KG1 (cell line): ENCODE measurements at places on chromosomes 1 and 21.

GRCh38 chr1:230549625-230550024 lies 92.7 kb upstream of the COG2 start:
- DNase-seq, result no peak

GRCh38 chr1:111990026-111990877 lies 784 bp upstream of the KCND3 start:
- DNase-seq, result no peak

DNA sequence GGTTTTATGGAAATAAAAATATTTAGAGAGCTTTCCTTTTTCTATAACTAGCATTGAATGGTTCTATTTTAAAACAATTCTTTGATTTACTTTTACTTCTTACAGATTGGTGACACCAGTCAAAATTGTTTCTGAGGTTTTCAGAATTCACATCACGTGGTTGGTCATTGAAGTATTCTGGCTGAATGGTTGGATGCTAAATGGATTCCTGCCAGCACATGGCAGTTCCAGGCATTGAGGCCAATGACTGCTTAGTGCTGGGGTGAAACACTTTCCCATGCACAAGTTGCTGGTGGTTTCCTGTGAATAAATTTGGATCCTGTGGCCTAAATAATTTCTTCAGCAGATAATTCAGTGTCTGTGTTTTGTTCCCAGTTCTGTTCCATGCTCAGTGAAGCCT lies 20.6 kb downstream of the NCAM2 start:
- no peak for DNase-seq

DNA sequence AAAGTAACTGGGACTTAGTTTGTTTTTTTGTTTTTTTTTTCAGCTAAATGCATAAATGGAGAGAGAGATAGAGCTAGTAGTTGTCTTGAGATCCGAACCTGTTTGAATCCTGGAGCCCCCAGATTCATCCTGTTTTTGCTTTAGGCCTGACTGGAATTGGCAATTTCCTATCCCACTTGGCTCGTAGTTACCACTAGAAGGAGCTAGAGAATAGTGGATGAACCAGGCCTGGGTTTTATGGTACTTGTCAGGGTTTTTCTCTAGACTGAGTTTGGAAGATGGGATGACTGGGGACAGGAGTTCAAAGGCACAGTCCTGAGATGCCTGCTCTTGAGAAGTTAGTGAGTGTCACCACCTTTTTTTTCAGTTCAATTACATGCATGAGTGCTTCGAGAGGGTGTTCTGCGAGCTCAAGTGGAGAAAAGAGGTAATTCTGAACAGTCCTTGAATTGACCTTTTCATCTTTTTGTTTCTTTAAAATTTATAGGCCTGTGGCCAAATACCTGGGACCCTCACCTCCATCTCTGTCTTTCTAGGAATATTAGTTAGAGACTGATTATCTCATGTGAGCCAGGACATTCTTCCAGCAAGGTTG lies 23.4 kb downstream of the CELF3 start:
- no peak for DNase-seq

- no peak for DNase-seq
Observed at GRCh38 chr1:6948416-6948815, 163.2 kb downstream of the CAMTA1 start.

DNA sequence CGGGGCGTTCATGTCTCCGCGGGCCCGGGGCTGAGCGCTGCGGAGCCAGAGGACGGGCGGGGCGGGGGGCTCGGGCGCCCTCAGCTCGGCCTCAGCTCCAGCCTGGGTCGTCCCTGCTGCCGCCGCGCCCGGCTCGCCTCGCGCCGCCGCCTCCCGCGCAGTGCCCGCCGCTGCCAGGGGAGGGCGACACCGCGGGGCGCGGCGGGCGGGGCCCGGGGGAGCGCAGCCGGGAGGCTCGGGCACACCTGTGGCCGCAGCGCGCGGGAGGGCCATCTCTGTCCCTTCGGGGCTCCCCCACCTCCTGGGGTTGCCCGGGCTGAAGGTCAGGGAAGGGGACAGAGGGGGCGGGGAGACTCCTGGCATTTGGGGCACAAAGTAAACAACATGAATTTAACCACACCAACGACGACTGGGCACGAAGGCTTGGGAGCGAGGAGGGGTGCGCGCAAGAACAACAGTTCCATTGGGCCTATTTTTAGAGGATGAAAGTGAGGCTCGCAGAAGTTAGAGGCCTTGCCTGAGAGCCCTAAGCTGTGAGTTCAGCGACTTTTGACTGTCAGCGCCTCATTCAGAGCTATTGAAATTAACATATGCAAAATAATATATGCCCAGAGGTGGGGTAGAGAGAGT lies at the start of gene FAM131C:
FAM131C (minus strand) TSS at position 162 of the 630 bp plus-strand sequence. CDS start 209 bp downstream, outside the sequence.
- no peak for DNase-seq

GRCh38 chr1:201229095-201229494 lies 38.5 kb downstream of the IGFN1 start:
- DNase-seq, result no peak

- DNase-seq, result no peak
Observed at GRCh38 chr1:23930861-23931490, 17.8 kb upstream of the CNR2 start.

- no peak for DNase-seq
Observed at GRCh38 chr1:20530901-20531300, 21.5 kb upstream of the FAM43B start.

- no peak for DNase-seq
Observed at GRCh38 chr1:234327577-234328164, 45.6 kb upstream of the COA6 start.

GRCh38 chr1:111754984-111755330 lies 744 bp upstream of the DDX20 start:
- DNase-seq, result no peak
